ENCODE measurements at places on chromosomes 4 and X.
A peak's percentile ranks its signal among the peaks of the same experiment; 100 is the strongest.

- DNase-seq = no peak
Measured at GRCh38 chrX:117768861-117769604, 347.6 kb downstream of the KLHL13 start.

GRCh38 chr4:141912831-141913230 is 276.4 kb downstream of the IL15 start:
- peak; percentile 97 for DNase-seq

- no peak for DNase-seq
Measured at GRCh38 chrX:23786268-23786815, 3.4 kb downstream of the SAT1 start.

- no peak for DNase-seq
Measured at GRCh38 chr4:78990938-78991810, 51.9 kb upstream of the PAQR3 start.

GRCh38 chr4:52052475-52052780 is 1.3 kb downstream of the SPATA18 start:
- DNase-seq = no peak

GRCh38 chr4:169220854-169221411 is 49.8 kb downstream of the SH3RF1 start:
- DNase-seq = no peak

GRCh38 chrX:139554376-139554775 is 23.8 kb downstream of the F9 start:
- DNase-seq = no peak

- no peak for DNase-seq
Measured at GRCh38 chr4:95411371-95412088, 137.2 kb downstream of the UNC5C start.

- DNase-seq = no peak
Measured at GRCh38 chr4:150135134-150135772, 57.0 kb downstream of the DCLK2 start.

- DNase-seq = no peak
Measured at GRCh38 chrX:72057849-72058248, 73.9 kb downstream of the RTL5 start.

- no peak for DNase-seq
Measured at GRCh38 chr4:141565379-141566089, 70.8 kb upstream of the IL15 start.
